Activated CD4-positive, alpha-beta T cell treated with anti-CD3 and anti-CD28 coated beads for 36 hours (primary cell): ENCODE measurements at places on chromosomes 4 and X. TPM values are rescaled to one million over a fixed set of nuclear protein-coding genes. Genes with fewer than 3 reads are reported as not detected.

Gene PCDH10
- not detected for total RNA-seq

Gene XPNPEP2
- 0.43 TPM for total RNA-seq

DNA sequence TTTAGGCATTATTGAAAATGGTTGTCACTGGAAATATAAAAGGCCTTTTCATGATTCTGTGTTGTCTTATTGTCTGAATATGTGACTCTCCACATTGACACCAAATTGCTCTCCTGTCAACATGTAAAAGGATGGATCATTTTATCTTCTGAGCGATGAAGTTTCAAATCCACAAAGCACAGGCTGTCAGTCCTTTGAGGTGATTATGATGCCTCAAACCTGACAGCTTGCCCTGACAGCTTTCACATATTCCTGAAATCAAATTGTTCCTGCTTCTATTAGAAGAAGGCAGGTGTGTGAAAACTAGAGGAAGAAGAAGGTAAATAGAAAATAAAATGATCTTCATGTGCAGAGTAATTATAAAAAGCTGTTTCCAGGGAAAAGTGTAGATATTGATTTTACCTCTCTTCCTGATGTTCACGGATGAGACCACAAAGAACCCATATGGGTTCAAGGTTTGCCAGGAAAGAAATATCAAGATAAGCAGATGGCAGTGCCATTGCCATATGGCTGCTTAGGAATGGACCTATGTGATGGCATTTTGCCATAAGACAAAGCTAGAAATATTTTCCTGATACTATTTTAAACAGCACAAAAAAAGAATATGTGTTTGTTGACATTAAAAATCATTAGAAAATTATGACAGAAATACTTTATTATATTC, 1006.3 kb upstream of the AGA start:
- DNase-seq: no peak

Gene CNOT6L
- total RNA-seq: 111 TPM

DNA sequence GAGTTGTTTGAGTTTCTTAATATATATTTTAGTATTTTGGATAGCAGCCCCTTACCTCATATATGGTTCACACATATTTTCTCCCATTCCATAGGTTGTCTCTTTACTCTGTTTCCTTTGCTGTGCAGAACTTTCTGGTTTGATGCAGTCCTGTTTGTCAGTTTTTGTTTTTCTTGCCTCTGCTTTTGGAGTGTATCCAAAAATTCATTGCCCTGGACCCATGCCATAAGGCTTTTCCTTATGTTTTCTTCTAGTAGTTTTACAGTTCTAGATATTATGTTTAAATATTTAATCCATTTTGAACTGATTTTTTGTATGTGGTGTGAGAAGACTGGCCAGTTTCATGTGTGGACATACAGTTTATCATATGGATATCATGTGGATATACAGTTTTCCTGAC, 58.5 kb upstream of the NUDT6 start:
- DNase-seq: no peak

Gene COX7B2
- not detected for total RNA-seq

DNA sequence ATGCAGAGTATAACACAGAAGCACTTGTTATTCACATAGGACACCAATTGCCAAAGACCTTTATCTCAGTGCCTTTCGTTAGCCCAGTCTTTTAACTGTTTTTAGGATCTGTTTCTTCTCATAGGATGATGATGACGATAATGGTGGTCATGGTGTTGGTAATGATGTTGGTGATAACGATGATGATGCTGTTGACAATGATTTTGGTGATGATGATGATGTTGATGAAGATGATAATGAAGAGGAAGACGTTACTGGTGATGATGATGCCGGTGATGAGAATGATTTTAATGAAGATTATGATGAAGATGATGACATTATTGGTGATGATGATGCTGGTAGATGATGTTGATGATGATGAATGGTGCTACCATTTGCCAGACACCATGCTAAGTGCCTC, 29.8 kb downstream of the LDB2 start:
- DNase-seq: no peak

- DNase-seq: no peak
Observed at GRCh38 chrX:72107841-72108595, 23.7 kb downstream of the RTL5 start.

GRCh38 chr4:14810121-14810520, 192.2 kb upstream of the CPEB2 start:
- DNase-seq: no peak

DNA sequence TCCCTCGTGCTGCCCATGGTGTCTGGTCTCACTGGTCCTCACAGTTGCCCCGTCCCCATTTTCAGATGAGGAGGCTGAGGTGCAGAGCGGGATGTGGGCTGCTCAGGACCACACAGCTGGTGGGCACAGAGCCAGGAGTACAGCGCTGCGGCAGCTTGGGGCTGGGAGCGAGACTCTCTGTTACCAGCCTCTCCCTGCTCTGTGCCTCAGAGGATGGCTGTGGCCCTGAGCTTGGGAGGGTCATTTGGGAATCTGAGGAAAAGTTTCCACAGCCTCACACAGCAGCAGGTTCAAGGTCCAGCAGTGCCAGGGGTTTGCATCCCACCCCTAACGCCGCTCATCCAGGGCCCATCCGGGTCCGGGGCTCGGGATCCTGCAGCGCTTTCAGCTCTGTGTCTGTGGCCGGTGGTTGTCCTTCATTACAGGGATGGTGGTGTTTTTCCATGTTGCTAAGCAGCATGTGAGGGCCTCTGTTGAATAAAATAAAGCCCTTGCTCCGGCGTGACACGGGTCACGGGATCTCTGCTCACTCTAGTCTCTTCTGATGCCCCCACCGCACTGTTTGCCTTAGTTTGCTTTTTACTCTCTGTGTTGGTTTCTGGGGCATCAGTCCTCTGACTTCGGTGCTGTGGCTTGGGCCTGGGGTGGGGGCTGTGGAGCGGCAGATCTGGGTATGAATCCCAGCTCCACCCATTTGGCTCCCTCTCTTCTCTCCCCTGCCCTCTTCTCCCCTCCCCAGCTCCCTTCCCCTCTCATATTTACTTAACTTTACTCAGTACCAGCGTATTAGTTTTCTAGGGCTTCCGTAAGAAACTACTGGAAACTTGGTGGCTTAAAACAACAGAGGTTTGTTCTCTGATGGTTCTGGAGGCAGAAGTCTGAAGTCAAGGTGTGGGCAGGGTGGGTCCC, 6.5 kb downstream of the WFS1 start:
- no peak for DNase-seq

GRCh38 chr4:156771171-156771837, 200.3 kb downstream of the PDGFC start:
- DNase-seq: no peak

GRCh38 chrX:140767646-140768045, 58.1 kb downstream of the LINC00632 start:
- DNase-seq: no peak

GRCh38 chr4:104424989-104425388, 69.7 kb downstream of the CXXC4 start:
- no peak for DNase-seq

GRCh38 chr4:15037923-15038541, 35.8 kb downstream of the CPEB2 start:
- no peak for DNase-seq

Gene MAGEC3
- total RNA-seq: not detected

Gene PCDH18
- not detected for total RNA-seq
